ENCODE measurements at places on chromosomes 3 and 15.

- DNase-seq, result peak; percentile 3
Measured at GRCh38 chr3:170171563-170171962, 10.0 kb downstream of the PHC3 start.

DNA sequence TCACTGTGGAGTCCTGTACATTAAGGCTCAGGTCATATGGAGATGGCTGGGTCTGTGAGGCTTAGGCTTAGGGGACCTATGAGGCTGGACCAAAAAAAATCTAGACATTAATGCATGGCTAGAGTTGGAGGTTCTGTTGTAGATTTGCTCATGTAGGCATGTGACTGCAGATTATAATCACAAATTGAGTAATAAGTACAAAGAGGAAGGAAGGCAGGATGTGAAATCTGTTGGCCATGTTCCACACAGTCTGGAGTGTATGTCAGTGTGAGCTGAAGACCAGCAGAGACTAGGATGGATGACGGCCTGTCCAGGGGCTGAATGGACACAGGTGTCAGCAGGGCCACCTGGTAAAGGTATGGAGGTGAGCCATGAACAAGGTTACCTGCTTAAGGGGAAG lies at the start of gene ST3GAL6:
Gene ST3GAL6 (plus strand): TSS at position 265 of the 400 bp plus-strand sequence. CDS start 5,101 bp downstream, outside the sequence.
- DNase-seq, result peak; percentile 78

- DNase-seq, result peak; percentile 0
Measured at GRCh38 chr3:186261638-186262037, 100.4 kb downstream of the DGKG start.

GRCh38 chr3:10445561-10446175 lies 59.7 kb downstream of the ATP2B2 start:
- DNase-seq, result no peak

- no peak for DNase-seq
Measured at GRCh38 chr15:70643106-70643782, 120.1 kb downstream of the UACA start.

- DNase-seq, result peak; percentile 39
Measured at GRCh38 chr3:168865022-168865551, 769.4 kb upstream of the GOLIM4 start.

DNA sequence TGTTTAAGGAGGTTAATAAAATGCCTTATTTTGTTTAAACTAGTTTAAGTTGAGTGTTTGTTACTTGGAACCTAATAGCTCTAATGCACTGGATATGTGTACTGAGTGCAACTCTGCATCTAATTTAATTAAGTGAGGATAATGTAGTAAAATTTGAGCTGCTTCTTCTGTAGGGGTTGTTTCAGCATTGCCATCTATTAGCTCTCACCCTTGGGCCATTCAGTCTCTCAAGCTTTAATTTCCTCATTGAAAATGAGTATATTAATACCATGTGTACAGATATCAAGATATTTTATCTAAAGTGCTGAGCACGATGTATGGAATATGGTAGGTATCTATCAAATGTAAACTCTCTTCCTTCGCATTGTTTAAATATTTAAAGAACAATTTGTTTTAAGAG lies 375.7 kb upstream of the LRRC3B start:
- DNase-seq, result no peak

DNA sequence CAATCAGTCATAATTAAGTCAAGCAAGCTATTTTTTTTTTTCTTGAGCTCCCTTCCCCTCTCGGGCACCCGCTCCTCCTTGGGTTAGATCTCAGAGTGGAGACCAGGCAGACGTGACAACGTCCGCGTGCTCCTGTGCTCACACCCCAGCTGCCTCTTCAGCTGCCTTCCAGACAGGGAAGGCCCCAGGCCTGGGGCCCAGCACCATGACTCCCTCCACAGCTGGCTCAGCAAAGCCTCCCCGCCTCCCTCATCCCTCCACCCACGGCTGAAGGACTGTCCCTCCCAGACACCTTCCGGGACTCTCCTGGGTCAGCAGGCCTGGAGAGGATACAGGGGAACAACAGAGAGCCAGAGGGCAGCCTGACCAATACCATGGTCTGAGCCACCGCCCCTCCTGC lies 87.9 kb upstream of the LINGO1 start:
- no peak for DNase-seq

Data from OCI-M1 (cell line).